ENCODE measurements at places on chromosomes 13 and 19.

DNA sequence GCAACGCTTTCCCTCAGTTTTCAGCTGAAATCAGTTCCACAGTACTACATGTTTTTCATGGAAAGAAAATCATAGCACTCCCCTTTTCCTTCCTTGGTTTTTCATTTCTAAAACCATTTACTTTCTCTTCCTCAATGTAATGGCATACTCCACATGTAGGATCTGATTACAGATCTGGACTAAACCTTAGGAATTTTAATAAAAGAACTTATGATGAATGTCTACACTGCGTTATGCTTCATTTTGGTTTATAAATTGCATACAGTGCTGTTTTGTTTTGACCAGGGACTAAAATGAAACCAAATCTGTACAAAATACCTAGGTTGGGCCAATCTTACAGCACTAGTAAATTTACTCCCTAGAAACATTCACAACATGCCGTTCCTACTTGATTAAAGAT lies 589.9 kb downstream of the TBC1D4 start:
- no peak for DNase-seq

GRCh38 chr13:111270765-111271698 lies 49.4 kb upstream of the TEX29 start:
- peak; percentile 61 for DNase-seq

GRCh38 chr13:43583321-43583720 lies 203.5 kb downstream of the ENOX1 start:
- no peak for DNase-seq

DNA sequence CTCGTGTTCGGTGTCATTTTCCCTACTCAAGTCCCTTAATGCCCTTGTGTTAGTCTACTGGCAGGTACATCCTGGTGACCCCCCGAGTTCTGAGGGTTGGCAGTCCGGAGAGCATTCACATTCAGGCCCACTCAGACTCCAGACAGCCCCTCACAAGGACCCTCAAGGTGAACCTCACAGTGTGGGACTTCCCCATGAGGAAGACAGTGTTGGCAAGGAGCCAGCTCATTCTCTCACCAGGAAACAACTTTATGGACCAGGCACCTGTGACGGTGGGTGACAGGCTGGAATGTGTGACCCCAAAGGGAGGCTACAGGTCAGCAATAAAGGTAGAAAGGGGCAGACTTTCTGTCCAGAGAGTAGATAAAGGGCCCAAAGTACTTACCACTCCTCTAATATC lies 24.5 kb downstream of the RDH8 start:
- no peak for DNase-seq

- DNase-seq = no peak
Observed at GRCh38 chr13:31521435-31521834, 217.9 kb upstream of the RXFP2 start.

- DNase-seq = peak; percentile 91
Observed at GRCh38 chr19:3343619-3344502, 22.5 kb upstream of the NFIC start.

DNA sequence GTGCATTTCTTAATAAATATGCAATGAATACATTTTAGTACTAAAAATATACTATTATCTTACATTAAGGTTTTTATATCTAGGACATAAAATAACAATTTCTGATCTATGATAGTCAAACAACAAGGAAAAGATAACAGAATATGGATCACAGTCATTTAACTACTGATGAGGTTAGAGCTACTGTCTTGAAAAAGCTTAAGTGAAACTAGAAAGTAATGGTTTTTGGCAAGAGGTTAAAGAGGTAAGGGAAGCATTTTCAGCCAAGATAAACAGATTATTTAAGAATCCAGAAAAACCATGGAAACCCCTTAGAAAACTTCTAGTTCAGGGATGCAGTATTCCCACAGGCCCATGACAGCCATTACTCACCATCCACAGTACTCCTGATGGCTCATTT lies 787.4 kb downstream of the DACH1 start:
- no peak for DNase-seq

DNA sequence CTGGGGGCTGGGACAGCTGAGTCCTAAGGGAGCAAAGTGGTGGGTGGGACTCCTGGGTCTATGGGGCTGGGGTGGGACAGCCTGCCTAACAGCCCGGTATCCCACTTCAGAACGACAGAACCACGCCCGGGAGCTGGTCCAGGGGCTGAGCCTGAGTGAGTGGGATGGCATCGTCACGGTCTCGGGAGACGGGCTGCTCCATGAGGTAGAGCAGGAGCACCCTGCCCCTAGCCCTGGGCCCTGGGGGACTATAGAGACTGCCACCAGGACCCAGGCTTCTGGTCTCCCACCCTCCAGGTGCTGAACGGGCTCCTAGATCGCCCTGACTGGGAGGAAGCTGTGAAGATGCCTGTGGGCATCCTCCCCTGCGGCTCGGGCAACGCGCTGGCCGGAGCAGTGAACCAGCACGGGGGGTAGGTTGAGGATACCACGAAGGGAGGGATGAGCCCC lies 8.6 kb downstream of the SPHK2 start:
- DNase-seq = no peak

GRCh38 chr13:84812078-84812477 lies 929.8 kb upstream of the SLITRK1 start:
- DNase-seq = no peak

- DNase-seq = no peak
Observed at GRCh38 chr19:15776991-15777970, 10.2 kb upstream of the OR10H5 start.

- no peak for DNase-seq
Observed at GRCh38 chr13:31175847-31176532, 14.3 kb upstream of the HSPH1 start.

DNA sequence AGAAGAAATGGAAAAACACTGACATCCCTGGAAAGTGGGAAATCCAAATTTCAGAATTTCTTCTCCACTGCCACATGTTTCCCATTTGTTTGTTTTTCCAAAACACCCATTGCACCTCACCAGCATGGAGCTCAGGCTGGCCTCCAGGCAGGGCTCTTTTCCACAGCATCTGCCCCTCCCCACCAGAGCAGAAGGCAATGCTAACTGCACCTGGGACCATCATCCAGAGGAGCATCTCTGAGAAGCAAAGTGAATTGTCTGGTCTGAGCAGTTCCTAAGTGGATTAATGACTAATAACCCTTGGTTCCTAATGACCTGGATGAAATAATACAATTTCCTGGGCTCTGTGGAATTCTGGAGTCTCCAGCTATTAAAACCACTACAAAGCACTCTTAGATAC lies 8.8 kb upstream of the CYSLTR2 start:
- no peak for DNase-seq

GRCh38 chr13:39942552-39943273 lies 287.3 kb downstream of the COG6 start:
- DNase-seq = peak; percentile 56

DNA sequence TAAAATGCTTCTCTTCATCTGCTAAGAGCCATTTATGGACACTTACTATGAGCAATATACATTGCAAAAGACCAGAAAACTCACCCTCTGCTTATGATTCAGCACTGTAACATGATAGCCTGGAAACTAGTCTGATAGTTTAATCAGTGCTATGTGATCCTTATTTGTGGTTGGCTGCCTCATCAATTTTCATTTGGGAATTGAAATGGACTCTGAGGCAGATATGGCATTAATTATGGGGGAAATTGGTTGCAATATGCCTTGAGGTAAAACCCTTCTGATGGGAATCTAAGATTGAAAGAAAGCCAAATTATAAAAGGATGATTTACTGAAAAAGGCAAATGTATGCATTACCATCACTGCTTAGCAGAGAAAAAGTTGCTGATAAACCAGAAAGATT lies 33.5 kb downstream of the FAM216B start:
- DNase-seq = no peak

GRCh38 chr13:40792284-40793051 lies 3.1 kb downstream of the SLC25A15 start:
- DNase-seq = no peak

DNA sequence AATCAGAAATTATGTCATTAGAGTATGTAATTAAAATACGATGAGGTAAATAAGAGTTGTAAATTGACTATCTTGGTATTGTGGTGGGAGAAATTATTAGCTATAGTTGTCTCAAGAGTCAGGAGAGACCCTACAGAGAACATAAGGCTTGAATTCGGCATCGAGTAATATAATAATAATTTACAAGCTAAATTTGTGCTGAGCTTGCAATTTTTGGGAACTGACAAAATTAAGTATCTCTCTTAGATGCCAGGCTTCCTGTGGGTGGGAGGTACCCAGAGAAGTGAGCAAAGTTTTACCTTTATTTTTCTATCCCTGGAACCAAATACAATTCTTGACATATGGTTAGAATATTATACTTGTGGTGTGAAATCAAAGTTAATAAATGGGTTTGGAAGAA lies 1637.0 kb downstream of the EFNB2 start:
- DNase-seq = no peak

- no peak for DNase-seq
Observed at GRCh38 chr13:112531263-112531794, 56.6 kb downstream of the TUBGCP3 start.

DNA sequence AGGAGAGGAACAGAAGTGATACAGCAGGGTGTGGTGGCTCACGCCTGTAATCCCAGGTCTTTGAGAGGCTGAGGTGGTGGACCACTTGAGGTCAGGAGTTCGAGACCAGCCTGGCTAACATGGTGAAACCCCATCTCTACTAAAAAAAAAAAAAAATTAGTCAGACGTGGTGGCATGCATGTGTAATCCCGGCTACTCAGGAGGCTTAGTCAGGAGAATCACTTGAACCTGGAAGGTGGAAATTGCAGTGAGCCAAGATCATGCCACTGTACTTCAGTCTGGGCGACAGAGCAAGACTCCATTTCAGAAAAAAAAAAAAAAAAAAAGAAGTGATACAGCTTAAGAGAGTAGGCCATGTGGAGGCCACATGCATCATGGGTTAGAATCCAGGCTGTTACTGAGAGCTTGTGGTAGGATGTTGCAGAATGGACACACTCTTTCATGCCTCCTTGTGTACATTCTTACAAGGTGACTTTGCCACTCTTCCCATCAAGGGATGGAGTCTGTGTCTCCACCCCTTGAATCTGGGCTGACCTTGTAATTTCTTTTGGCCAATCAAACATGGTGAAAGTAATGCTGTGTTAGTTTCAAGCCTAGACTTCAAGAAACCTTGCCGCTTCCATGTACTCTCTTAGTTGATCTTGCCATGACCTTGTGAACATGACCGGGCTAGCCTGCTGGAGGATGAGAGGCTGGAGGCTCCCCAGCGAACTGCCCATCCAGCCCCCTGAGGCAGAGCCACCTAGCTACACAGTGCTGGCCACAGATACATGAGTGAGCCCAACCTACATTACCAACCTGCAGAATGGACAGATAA lies 12.3 kb downstream of the FAM187B start:
- DNase-seq = no peak

DNA sequence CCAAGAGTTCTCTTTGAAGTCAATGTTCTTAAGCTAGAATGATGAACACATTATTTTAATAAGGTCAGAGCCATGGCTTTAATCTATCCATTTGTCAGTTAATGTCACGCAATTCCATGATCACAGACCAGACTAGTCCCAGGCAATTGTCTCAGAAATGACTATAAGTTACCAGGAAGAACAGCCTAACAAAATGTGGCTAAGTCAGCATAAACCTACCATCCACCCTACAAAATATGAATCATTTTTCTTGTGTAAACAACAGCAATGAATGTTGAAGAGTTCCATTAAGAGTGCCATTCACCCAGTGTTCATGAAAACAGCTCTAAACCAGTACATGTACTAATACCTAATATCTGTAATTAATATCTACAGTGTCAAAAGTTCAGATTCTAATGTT lies 127.5 kb downstream of the KCTD12 start:
- no peak for DNase-seq

DNA sequence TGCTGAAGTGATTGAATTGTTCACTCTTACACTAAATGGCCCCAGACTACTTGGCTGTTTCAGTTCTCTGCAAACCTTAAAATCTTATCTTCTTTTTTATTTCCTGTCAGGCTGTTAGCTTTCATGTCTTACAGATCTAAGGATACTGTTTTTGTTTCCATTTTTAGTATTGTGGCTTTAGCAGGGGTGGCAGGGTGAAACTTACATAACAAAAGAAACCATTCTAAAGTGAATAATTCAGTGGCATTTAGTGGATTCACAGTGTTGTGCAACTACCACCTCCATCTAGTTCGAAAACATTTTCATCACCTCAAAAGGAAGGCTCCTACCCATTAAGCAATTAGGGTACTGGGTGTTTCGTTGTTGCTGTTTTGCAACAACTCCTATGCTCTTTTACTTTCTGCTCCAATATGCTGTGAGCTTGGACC lies 19.8 kb downstream of the TMEM272 start:
- DNase-seq = no peak

DNA sequence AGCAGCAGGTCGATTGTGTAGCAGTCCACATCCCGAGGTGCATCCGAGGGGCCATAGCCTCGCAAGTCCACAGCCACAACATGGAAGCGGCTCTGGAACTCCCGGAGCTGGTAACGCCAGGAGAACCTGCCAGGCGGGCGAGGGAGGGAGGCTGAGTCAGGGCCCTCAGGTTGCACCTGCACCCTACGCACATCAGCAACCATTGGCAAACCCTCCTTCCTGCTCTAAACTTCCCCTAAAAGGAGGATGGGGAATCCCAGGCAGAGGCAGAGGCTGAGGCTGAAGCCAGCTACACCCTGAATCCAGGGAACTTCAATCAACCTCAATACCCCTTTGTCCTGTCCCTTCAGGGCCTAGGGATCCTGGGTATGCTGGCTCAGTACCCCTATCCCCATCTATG lies 977 bp downstream of the EPHX3 start:
- DNase-seq = no peak

- no peak for DNase-seq
Observed at GRCh38 chr13:30810261-30810701, 74.9 kb downstream of the ALOX5AP start.

- no peak for DNase-seq
Observed at GRCh38 chr19:19192910-19193423, 909 bp downstream of the RFXANK start.

GRCh38 chr19:36014012-36014924 lies at the start of gene ALKBH6:
Gene ALKBH6 (minus strand): TSS chr19:36014213. CDS start chr19:36013397, 816 bp downstream.
- DNase-seq = peak; percentile 99

DNA sequence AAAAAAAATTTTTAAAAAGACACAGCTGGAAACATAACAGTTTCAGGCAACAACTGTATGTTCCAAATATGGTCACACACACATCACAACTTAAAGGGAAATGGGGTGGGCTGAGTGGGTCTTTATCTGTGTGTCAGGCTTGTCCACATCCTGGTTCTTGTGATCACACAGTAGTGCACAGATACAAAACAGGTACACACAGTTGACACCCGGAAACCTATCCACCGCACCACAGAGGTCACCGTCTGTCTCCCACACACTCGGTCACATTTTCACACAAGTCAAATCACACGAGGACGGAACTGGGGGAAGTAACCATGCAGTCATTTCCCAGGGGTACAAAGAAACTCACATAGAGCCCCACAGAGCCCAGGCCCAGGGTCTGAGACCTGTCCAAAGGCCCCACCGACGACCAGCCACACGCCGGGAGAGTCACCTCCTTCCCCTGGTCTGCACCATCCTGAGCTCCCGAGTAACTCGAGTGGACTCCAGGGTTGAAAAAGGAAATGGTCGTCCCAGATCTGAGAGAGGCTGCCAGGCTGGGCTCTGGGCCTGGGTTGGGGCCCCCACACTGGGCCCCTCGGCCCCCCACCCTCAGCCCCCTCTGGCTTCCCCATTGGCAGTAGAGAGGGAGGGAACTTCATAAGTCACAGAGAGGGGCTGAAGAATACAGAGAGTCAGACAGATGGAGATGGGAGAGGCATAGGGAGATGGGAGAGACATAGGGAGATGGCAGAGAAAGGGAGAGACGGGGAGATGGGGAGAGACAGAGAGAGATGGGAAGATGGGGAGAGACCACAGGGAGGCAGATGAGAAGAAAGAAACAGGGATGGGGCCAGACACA lies 1.3 kb upstream of the PPAN start:
- no peak for DNase-seq

- no peak for DNase-seq
Observed at GRCh38 chr19:39405958-39406655, 540 bp upstream of the ZFP36 start.

Measured in hepatic stellate cell (primary cell).